ENCODE measurements at places on chromosomes 16 and 17. TPM values are rescaled to one million over a fixed set of nuclear protein-coding genes. Genes with fewer than 3 reads are reported as not detected.

DNA sequence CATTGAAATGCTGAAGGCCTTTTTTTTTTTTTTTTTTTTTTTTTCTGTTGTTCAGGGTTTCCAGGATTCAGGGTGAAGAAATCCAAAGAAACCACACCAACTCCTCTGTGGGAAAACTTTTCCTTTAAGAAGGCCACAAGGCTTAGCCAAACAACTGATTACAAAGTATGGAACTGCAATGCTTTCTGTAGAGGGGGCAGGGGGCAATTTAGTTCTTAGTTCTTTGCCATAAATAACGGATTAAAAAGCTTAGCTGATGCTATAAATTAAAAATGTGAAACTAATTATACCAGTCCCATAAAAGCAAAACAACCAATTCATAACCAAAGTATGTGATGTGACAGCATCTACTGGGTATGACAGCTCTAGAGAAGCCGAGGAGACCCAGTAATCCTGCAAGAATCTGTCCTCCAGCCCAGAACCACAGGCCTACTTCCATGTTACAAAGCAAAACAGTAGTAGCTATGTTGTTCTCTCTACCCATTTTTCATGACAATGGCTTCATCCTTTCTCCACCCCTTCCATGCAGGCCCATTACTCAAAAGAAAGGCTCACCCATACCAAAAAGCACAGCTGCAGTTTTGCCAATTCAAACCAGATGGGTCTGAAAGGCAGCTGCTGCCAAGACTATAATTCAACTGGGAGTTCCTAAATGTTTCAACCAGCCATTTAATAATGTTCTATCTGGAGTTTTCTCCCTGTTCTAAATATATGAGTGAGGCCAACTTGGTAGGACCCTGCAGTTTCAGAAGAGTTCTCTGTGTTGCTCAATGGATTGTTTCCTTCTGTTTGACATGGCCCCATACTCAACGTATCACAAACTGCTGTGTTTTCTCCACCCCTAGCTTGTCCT lies 167.1 kb upstream of the ZFHX3 start:
- DNase-seq, result no peak

The PPP1R1B gene
- total RNA-seq, result 331 TPM

- DNase-seq, result no peak
These were observed 46.2 kb downstream of the SNX20 start for GRCh38 chr16:50634947-50635346.

- DNase-seq, result no peak
These were observed 53.1 kb downstream of the PRKCA start for GRCh38 chr17:66355510-66355909.

GRCh38 chr17:78272181-78272913 lies 40.9 kb downstream of the TMEM235 start:
- no peak for DNase-seq

The FAM171A2 gene
- 49.3 TPM for total RNA-seq

DNA sequence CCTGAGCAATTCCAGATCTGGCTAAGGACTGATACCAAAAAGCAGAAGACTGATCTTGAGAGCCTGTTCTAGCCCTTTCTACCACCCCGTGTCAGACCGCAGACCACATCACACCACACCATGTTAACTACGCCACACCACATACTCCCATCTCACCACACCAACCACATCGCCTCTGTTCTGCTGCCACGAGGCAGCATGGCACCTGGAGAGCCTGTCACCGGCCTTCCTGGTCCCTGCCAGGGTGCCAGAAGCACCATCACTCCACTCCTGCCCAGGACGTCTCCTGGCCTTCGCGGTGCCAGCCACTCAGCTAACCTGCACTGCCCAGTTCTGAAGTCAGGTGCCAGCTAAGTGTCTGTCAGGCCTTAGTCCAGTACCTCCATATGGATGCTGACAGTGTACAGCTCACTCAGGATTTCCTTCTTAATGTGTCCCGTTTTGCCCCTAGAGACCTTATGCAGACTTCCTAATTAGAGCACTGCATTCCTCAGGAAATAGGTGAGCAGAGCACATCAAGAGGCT lies 37.2 kb upstream of the BCAR1 start:
- no peak for DNase-seq

The JUP gene
- 29.1 TPM for total RNA-seq

DNA sequence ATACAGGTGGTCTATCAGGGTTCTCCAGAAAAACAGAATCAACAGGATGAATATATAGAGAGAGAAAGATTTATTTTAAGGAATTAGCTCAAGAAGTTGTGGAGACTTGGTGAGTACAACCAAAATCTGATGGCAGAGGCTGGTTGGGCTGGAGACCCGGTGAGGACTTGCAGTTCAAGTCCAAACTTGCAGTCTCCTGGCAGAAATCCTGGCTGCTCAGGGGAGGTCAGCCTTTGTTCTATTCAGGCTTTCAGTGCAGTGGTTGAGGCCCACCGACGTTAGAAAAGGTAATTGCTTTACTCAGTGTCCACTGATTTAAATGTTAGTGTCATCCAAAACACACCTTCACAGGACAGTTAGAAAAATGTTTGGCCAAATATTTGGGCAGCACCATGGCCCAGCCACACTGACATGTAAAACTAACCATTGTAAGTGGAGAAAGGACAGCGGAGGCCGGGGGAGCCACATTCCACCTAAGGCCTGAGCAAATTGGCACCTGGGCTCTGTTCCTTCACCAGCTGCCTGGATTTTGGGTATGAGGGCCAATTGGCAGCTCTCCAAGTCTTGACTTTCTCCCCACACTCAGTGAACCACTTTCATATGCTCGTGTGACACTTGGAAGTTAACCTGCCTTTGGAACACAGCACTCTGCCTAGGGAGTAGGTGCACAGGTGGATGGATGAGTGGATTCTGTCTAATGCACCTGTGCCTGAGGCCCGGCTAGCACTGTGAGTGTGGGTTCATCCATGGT lies 54.7 kb downstream of the CACNG5 start:
- DNase-seq, result no peak

DNA sequence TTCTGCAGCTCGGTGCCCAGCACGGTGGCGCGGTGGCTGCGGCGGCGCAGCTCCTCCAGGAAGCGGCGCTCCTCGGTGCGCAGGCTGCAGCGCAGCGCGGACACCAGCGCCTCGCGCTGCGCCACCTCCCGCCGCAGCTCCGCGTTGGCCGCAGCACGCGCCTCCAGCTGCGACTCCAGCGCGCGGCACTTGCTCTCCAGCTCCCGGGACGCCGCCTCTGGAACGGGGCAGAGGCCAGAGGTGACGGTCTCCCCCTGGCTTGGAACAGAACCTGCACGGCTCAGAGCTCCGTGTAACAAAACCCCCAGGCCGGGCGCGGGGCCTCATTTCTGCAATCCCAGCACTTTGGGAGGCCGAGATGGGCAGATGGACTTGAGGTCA lies 13.2 kb upstream of the CLUH start:
- DNase-seq, result no peak

DNA sequence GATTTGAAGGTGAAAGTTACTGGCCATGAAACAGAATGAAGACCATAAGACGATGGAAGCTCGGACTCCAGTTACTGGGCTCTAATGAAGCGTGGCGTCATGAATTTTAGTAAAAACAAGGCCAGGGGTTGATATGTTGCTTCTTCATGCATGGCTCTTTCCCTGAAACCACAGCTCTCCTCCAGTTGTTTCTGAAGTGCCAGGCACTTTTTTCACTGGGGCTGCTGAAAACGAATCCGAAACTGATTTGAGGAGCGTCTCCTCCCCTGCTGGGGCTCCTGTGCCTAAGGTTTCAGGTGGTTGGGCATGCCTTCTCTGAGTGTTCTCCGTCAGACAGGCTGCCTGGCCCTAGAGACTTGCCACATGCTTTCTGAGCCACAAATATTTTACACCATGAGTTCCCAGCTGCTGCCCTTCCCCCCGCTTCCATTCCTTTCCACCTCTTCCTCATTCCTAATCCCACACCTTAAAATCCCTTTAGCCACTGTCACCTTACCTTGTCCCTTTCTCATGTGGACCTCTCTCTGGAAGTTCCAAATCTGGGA lies 3.7 kb upstream of the MYL4 start:
- DNase-seq, result no peak

DNA sequence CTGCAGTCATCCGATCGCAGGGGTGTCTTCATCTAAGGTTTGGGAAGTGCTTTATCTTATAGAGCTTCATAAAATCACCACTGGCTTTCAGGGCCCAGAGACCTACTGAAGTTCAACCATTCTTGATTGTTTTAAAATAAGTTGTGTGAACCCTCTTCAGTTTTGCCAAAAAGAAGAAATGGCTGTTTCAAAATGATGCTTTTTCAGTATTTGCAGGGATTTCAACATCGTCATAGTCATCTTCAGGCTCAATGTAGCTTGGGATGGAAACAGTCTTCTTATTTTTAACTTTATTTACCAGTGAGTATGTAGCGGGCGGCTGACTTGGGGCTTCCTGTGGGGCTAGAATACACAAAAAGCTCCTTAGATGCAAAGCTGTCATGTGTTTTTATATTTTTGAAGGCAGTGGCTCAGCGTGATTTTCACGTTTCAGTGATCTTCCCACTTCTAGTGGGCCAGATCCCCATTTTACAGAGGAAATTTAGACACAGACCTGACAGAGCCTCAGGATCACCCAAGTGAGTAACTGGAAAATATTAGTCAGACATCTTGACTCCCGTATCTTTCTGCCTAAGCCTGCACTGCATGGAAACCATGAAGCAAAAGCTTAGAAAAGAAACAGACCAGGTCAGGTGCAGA lies 19.1 kb upstream of the ZNF594 start:
- no peak for DNase-seq

- no peak for DNase-seq
These were observed 20.4 kb upstream of the XYLT1 start for GRCh38 chr16:17491140-17491662.

DNA sequence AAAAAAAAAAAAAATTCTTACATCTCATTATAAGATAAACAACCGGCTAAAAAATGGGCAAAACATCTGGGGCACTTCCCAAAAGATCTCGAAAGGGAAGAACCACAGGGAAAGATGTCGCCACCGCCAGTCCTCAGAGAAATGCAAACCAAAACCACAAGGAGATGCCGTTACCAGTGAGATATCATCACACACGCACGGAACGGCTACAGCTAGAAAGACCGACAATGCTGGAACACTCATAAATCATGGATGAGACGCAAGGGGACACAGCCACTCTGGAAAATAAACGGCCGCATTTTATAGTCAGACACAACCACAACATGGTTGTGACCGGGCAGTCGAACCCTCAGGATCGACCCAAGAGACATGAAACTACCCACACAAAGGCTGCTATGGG lies 24.5 kb downstream of the WDR45B start:
- no peak for DNase-seq

DNA sequence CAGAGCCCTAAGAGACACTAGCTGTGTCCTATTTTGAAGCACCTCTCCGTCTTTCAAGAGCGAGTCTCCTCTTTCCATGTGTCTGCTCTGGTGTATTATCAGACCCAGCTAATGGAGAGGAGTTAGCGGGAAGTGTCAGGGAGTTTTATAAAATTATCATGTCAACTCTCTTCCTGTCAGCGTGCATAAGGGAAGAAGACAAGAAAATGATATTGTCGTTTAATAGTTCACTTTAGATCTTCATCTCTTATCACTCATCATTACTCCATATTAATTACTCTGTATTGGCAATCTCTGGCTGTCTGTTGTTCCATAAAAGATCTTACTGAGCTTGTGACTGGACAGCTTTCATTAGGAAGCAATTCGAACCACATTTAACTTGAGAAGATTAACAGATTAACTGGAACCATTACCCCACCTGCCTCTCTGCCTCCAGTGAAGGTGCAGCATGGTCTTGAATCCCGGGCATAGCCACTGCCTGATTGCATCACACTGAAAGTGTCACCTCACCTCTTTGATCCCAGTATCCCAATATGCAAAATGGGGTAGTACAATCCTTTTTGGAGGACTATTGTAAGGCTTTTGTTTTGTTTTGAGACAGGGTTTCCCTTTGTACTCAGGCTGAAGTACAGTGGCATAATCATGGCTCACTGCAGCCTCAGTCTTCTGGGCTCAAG lies 121.1 kb downstream of the TMEM114 start:
- DNase-seq, result no peak

The TBC1D3K gene
- not detected for total RNA-seq

The PRAC2 gene
- not detected for total RNA-seq

- no peak for DNase-seq
These were observed 31.0 kb downstream of the HEATR3 start for GRCh38 chr16:50096791-50097190.

The OTOP3 gene
- not detected for total RNA-seq

DNA sequence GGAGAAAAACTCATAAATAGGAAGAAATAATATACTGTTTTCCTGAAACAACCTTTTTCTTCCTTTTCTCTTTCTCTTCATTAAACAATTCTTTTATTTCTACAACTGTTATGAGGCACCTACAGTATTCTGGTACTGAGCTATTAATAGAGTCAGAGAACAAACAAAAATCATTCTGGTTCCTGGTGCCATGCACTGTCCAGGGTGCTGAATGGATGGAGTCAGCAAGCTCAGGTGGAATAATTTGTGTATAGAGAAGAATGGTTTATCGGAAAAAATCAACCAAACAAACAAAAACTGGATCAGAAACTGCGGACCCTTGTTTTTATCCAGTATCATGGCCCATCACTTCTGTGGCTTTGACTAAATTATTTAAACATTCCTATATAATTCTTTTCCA lies 430.3 kb upstream of the GOT2 start:
- no peak for DNase-seq

The SPAG5 gene
- 13.3 TPM for total RNA-seq

DNA sequence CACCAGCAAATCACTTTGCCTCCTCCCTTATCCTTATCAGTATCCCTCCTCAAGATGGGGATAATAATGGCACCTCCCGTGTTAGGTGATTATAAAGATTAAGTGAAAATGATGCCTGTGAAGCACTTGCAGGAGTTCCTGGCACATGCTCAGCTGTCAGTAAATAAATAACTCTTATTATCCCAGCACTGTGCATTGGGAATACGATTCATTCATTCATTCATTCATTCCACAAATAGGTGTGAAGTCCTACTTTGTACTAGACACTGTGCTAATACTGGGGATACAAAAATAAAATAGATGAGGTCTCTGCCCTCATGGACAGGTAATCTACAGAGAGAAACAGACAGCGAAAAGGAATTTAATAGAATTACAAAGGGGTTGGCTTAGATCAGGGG lies 2.0 kb downstream of the XYLT2 start:
- no peak for DNase-seq

- DNase-seq, result no peak
These were observed 26.6 kb upstream of the ST6GALNAC1 start for GRCh38 chr17:76670020-76670717.

The MVP gene
- total RNA-seq, result 25.7 TPM

DNA sequence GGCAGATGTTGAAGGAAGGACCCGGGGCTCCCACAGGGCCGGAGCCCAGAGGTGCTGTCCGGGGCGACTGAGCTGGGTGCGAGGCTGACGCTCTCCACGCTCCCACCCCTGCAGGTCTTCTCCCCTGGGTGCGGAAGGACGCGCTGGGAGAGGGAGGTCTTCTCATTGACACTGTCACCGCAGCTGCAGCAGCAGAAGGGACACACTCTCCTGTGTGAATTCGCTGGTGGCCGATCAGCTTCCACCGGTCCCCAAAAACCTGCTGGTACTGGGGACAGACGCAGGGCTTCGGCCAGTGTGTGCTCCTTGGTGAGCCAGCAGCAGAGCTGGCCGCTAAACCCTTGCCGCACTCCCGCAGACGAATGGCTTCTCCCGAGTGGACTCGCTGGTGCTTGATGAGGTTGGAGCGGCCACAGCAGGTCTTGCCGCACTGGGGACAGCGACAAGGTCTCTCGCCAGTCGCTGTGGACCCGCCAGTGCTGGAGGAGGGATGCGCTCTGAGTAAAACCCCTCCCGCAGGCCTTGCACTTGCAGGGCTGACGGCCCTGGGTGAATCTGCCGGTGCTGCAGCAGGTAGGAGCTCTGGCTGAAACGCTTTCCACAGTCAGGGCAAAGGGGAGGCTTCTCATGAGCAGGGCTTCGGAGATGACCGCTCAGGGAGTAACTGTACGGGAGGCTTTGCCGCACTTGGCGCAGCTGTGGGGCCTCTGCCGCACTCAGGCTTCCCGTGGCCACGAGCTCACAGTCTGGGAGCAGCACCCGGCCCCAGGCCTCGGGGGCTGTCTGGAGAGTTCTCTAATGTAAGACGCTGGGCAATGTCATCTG lies 6.2 kb downstream of the ZNF843 start:
- no peak for DNase-seq

Data from dorsolateral prefrontal cortex (tissue), 122 donors.